ENCODE measurements at places on chromosomes 6 and 20. TPM values are rescaled to one million over a fixed set of nuclear protein-coding genes. Genes with fewer than 3 reads are reported as not detected.

Gene TRIM31
- polyA plus RNA-seq = not detected

Gene PRL
- polyA plus RNA-seq = not detected

Gene SMIM29
- 66.2 TPM for polyA plus RNA-seq

Gene KCNK5
- polyA plus RNA-seq = not detected

Gene SLC35B3
- 12.5 TPM for polyA plus RNA-seq

Gene MBOAT1
- 3.1 TPM for polyA plus RNA-seq

Gene OOEP
- polyA plus RNA-seq = 0.79 TPM
